ENCODE measurements at places on chromosomes 6 and 20.

DNA sequence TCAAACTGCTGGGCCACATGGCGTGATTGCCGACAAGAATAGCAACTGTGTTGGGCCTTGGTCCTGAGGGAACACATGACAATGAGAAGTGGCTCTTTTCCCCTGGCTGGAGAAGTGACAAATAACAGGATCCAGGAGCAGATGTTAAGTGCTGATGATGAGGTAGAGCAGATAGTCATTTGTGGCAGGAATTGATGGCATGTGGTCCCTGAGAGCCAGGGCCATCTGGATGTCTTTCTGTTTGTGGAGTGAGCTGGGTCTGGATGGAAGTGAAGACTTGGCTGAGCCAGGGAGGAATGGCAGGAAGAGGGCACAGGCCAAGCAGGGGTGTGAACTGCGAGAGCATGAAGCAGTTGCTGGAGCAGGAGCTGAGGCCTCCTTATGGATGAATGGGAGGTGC is 67.8 kb downstream of the SCAND1 start:
- DNase-seq, result no peak

DNA sequence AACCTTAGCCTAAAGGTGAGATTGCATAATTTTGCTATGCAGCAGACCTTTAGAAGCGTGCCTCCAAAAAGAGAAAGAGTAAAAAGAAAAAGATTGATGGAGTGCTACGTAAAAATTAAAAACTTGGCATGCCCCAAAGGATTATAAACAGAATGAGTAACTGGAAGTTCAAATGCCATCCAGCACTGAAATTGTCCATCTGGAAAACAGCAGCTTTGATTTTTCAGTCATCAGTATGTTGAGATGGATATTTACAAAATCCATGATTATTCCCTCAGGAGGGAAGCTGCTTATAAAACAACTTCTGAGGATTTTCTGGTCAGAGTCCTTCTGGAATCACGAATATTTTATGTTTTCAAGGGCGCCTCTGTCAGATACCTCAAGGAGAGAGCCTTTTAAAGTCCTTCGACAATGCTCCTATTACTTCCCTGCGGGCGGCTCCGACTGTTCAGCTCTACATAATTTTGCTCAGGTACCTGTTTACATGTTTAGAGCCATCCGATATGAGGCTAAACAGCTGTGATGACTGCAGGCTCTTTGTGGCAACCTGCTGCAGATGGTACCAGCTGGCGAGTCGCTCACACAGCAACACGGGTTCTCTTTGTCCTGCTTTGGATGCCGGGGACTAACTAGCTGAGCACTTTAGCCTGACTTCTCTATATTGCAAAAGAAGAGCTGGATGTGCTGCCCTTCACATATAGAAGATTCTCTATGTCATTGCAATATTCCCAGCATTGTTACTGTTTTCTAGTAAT is 83.3 kb downstream of the RCAN2 start:
- DNase-seq, result no peak

GRCh38 chr6:151069641-151070040 is 170.1 kb upstream of the AKAP12 start:
- no peak for DNase-seq

- DNase-seq, result no peak
These were observed 18.3 kb downstream of the MARCKS start for GRCh38 chr6:113875470-113875869.

DNA sequence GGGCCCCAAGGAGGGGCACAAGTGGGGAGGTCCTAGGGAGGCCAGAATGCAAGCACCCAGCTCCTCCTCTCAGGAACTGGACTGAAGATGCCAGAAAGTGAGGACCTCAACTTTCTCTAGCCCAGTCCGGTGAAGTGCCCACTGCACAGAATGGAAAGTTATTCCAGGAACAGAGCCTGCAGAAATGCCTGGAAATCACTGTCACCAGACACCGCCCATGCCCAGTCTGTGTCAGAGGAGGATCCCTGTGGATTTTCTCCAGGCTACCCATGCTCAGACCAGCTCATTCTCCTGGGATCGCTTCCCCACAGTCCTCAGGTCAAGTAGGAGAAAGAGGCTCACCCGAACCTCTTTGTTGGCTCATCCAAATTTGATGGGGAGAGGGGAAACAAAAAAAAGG is 6.5 kb downstream of the PRPH2 start:
- DNase-seq, result no peak

- no peak for DNase-seq
These were observed 42.8 kb downstream of the PSMG4 start for GRCh38 chr6:3301506-3301905.

DNA sequence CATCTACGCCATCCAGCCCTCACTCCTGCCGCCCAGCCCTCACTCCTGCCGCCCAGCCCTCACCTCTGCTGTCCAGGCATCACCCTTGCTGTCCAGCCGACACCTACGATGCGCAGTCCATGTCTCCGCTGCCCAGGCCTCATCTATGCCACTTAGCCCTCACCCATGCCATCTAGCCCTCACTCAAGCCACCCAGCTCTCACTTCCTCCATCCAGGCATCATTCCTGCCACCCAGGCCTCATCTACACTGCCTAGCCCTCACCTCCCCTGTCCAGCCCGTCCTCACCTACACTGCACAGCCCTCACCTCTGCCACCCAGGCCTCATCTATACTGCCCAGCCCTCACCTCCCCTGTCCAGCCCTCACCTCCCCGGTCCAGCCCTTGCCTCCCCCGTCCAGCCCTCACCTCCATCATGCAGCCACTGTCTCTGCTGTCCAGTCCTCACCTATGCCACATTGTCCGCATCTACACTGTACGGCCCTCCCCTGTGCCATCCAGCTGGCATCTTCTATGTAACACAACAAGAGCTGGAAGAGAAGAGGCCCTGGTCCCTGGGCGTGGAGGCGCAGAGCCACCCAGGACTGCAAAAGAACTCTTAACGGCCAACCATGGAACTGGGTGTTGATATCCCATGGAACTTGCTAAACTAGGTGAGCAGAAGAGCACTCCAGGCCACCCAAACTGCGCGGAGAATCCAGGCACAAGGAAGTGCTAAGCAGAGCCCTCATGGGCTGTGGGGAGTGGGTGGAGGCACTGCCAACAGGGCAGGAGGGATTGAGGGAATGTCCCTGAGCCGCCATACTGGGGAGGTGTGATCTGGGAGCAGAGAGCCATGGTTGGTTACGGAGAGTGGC is 31.0 kb downstream of the RNASET2 start:
- DNase-seq, result no peak

DNA sequence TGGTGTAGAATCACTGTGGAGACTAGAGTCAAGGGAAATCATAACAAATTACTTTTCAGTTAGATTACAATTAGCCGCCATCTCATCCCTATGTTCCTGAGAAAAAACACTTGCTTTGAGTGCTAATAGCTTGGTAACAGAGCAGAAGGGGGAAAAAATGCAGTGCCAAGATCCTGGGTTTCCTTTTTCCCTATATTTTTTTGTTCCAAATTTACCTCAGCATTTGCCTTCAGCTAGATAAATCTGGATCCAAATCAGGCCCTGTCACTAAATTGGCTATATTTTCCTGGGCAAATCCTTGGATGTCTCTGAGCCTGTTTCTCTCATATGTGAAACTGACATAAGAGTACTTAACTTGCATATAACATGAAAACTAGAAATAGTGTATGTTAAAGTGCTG is 86.0 kb downstream of the TENT5A start:
- no peak for DNase-seq

DNA sequence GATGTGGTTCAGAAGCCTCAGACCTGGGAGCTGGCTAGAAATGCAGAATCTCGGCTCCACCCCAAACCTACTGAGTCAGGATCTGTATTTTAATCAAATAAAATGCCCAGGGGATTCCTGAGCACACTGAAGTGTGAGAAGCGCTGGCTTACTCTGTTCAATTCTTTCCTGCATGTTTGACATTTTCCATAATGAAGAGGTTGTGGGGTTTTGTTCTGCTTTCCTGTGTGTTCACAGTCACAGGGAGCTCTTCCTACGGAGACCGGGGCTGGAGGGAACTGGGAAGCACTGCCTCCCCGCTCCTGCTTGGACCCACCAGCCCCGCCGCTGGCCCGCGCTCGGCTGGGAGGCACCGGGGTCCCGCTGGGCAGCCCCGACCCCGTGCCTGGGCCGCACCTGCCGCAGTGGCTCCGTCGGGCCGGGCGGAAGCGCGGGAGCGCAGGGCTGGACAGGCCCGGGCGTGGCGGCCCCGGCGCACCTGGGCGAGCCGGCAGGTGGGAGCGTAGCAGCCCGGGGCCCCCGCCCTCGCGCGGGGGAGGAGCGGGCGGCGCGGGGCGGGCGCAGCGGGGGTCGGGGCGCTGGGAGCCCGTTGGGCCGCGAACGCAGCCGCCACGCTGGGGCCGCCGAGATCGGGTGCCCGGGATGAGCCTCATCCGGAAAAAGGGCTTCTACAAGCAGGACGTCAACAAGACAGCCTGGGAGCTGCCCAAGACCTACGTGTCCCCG is at the start of gene MAPK13:
Gene MAPK13, plus strand, starts transcription at position 573 of the 726 bp plus-strand sequence. Its CDS starts 70 bp downstream, at position 643.
- DNase-seq, result peak; percentile 31

GRCh38 chr6:131791476-131791875 is 16.3 kb upstream of the ENPP1 start:
- no peak for DNase-seq

GRCh38 chr20:45254383-45255262 is at the start of gene SLPI:
Gene SLPI, minus strand, starts transcription at chr20:45254564. Its CDS starts 21 bp downstream, at chr20:45254543.
- DNase-seq, result no peak

DNA sequence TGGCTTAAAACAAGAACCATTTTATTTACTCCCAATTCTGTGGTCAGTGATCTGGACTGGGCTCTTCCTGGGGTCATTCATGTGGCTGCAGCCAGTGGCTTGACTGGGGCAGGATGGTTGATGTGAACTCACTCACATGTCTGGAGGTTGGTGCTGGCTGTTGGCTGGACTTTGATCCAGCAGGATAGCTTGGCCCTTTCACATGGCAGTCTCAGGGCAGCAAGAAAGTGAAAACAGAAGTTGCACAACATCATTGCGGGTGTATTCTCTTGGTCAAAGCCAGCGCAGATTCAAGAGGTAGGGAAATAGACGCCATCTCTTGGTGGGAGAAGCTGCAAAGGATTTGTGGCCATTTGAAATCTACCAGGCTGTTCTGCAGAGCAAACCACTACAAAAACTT is 77.2 kb downstream of the MDGA1 start:
- no peak for DNase-seq

GRCh38 chr6:63372951-63373533 is 53.3 kb upstream of the LGSN start:
- no peak for DNase-seq

DNA sequence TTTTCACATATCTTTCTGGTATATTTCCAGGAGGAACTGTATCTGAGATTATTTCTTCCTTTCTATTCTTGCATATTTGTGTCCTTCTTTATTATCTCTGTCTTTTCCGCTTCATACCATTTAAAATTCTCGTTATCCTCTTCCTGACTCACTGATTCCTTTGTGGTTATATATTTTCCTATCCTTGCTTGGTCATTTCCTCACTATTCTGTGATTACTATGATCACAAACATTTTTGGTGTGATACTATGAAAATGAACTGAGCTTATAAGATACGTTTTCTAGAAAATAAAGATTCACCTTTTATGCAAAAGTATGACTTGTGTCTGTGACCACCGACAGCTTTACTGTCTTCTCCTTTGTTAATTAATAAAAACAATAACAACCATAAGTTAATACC is 26.5 kb upstream of the MYCT1 start:
- no peak for DNase-seq

- no peak for DNase-seq
These were observed 770.3 kb upstream of the SLC35B3 start for GRCh38 chr6:9205645-9206044.

DNA sequence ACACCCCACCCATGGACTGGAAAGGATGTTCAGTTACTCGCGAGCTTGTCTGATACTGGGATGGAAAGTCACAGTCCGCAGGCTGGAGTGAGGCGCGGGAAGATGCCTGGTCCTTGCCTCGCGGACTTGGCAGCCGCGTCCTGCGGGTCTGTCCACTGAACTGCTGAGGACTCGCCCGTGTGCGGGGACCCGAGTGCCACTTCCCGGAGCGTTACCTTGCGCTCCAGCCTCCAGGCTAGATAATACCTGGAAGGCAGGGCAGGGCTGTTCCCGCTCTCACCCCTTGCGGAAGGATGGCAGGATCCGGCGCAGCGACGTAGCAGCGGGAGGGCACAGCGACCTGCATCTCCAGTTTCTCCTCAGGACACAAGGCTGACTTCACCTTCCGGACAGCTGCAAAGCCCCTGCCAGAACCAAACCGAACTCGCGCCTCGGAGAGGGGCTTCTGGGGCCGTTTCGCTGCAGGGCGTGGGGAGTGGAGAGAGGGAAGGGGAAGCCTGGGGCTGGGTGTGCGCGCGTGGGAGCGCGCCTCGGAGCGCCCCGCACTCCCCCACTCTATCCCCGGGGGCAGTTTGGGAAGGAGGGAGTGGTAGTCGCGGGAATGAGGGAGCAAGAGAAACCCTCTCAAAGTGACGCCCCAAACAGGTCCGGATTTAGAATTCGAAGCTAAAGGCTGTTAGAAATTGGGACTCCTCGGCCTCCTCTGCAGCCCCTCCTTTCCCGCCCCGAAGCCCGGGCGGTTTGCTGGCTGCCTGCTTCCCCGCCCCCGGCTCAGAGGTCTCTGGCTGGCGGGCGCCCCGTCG is at the start of gene KCNQ5:
Gene KCNQ5, plus strand, starts transcription at position 774 of the 803 bp plus-strand sequence.
- peak; percentile 23 for DNase-seq

GRCh38 chr6:93677264-93677965 is 258.1 kb upstream of the EPHA7 start:
- DNase-seq, result no peak

DNA sequence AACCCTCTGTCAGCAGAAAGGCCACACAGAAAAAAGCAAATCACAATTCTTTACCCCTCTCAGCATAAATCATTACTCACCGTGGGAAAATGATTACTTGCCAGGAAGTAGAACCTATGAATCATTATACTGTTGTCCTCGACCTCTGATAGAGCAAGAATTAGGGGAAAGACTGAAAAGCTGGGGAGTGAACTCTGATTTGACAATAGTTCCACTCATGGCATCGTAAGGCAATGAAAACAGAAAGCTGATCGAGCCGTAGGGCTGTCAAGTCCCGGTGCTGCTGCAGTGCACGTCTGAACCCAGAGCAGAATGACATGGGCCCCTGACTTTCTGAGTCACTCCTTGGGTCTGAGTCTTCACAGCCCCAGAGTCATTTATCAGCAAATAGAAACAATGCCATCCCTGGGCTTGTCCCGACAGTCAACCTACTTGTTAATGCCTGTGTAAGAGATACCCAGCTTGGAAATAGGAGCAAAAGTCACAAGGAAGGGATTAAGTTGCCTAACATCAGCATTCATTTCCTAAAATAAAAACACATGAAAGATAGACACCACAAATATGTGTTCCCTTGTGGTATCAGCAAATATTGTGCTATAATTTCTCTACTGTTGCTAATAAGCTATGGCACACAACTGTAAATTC is 224.8 kb upstream of the MARCKS start:
- DNase-seq, result peak; percentile 65
